AG10803 (cell line): ENCODE measurements at places on chromosomes 12 and 14.
A peak's percentile ranks its signal among the peaks of the same experiment; 100 is the strongest.

DNA sequence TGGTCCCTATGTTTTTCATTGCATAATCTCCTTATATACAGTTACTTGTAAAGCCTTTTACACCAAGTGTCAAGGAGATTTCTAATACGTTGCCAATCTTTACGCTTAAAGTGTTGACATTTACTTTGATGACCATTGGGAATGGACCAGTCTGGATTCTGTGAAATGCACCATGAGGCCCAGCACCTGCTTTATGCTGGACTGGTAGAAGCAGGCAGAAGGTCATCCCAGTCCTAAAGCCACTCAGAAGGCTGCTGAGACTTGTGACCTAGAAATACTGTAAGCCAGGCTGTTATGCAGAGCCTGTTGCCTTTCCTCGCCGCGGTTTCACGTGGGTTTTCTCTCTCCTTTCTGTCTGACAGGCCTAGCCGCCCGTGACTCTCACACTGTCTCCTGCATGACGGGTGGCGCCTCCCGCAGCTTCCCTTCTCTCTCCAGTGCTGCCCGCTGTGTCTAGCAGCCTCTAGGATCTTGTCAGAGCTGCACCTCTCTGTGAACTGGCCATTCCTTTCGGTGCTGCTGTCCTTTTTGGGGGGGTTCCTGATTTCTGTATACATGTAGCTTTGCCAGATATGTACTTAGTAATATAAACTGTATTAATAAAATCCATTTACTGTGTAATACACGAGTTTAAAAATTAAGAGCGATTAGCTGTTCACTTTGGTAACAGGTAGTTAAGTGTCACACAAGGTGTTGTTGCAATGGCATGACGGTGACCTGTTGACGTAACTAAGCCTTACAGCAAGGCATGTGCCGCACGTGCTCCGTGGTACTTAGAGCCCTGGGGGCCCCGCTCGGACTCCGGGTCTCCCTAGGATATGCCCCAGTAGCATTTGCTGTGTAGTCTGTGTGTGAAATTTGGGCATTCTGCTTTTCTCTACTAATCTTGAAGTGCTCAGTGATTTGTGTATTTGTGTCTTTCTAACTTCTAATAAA is 29.7 kb downstream of the XRCC3 start:
- DNase-seq = no peak

GRCh38 chr12:47410862-47411261 is 295.0 kb downstream of the RPAP3 start:
- no peak for DNase-seq

DNA sequence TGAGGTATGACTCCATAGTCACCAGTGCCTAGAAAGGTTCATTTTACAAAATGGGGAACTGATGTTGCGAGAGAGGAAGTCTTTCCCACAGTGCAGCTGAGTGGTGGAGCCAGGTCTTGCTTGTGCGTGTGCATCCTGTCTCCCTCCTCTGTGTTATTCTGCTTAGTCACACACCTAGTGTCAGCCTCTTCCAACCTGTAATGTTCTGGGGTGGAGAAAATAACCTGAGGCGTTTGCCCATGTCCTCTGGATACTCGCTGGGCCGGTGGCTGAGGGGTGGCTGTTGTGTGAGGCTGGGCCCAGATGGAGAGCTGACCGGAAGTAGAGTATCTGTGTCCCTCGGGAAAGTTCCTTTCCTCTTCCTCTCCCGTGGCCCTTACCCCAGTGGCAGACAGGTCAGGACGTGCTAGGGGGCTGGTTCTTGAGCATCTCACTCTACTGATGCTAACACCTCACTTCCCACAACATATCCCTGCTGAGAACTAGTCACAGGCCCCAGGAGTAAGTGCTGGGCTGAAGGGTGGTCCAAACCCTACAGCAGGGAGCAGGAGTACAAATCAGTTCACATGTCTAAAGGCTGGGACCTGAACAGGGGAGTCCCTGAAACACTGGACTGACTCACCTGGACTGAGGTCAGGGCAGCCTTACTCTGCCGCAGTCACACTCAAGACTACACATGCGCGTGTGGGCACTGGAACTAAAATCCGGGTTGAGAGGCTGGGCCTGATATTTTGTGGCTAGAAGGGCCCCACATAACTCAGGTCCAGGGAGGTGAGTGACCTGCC is 7.0 kb downstream of the MLF2 start:
- DNase-seq = no peak

DNA sequence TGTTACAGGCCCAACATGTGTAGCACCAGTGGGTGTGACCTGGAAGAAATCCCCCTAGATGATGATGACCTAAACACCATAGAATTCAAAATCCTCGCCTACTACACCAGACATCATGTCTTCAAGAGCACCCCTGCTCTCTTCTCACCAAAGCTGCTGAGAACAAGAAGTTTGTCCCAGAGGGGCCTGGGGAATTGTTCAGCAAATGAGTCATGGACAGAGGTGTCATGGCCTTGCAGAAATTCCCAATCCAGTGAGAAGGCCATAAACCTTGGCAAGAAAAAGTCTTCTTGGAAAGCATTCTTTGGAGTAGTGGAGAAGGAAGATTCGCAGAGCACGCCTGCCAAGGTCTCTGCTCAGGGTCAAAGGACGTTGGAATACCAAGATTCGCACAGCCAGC is 8.6 kb downstream of the BCL2L14 start:
- DNase-seq = peak; percentile 36

DNA sequence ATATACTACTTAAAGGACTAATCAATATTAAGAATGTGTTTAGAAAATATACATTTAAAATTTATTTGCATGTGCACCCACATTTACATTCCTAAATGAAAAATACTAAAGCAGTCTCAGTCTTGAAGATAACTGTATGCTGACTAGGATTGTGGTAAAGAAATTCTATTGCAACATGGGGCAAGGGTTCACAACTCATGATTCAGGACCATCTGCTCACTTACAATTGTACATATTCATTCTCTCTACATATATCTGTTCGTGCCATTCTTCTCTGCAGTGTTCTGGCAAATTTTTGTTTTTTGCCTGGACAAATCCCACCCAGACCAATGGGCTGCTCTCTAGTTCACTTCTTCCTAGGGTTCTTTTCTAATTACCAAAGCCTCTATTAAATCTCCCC is 417.2 kb upstream of the NOVA1 start:
- no peak for DNase-seq

DNA sequence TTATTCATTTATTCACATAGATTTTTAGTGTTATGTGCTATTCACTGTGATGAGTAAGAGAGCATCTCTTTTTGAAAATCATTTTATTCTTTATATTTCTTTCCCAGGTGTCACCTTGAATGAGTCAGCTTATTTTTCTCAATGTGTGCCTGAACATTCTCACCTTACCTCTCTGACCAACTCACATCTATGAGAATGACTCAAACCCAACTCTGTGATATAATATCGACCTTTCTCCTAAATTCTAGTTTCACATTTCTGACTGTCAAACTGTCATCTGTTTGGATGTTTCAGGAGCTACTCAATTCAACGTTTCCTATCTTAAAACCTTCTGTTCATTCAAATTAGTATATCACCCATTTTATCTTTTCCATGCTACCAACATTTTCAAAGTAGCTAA is 630.8 kb downstream of the RERGL start:
- DNase-seq = no peak

GRCh38 chr12:57213763-57214397 is 2.7 kb upstream of the NXPH4 start:
- DNase-seq = peak; percentile 41

DNA sequence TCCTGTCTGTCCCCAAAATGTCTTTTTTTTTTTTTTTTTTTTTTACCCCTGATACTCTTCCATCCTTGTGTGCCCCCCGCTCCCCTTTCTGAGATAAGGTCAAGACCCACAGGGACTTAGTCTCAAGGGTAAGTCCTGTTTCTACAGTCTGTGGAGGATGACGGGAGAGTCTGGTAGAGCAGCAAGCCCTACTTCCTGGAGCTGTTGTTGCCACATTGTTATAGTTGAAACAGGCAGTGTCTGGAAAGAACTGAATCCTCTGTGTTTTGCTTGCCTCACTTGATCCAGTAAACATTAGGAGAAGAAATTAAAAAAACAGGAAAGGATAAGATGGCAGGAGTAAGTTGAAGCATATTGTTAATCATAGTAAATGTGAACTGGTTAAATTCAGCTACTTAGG is 45.5 kb downstream of the ZNF664 start:
- no peak for DNase-seq

DNA sequence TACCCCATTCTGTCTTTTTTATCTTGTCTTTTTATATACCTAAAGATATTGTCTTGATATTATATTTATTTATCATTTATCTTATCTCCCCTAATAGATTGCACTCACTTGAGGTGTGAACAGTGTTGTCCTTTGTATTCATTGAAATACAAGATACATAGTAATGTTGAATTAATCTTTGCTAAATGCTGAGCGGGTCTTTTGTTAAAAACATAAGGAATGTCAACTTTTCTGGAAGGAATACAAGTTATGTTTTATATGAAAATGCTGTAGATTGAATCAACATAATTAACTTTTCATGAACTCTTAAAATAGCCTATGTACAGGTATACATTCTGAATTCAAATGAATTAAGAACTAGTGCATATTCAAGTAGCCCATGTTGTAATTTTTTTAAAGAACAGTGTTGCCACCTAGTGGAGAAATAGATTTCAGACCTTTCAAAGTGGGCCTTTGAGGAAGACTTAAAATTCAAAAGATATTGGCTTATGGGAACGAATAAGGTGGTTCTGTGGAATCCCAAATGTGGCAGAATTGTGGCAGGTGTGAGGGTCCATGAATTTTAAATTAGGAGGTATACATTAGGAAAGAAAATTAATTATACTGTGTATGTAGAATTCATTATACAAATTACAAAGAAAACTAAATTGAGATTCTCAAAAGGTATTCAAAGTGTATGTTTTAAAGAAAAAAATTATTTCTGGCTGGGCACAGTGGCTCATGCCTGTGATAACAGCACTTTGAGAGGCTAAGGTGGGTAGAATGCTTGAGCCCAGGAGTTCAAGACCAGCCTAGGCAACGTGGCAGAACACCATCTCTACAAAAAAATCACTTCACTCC is 19.1 kb downstream of the BBOF1 start:
- DNase-seq = peak; percentile 55

DNA sequence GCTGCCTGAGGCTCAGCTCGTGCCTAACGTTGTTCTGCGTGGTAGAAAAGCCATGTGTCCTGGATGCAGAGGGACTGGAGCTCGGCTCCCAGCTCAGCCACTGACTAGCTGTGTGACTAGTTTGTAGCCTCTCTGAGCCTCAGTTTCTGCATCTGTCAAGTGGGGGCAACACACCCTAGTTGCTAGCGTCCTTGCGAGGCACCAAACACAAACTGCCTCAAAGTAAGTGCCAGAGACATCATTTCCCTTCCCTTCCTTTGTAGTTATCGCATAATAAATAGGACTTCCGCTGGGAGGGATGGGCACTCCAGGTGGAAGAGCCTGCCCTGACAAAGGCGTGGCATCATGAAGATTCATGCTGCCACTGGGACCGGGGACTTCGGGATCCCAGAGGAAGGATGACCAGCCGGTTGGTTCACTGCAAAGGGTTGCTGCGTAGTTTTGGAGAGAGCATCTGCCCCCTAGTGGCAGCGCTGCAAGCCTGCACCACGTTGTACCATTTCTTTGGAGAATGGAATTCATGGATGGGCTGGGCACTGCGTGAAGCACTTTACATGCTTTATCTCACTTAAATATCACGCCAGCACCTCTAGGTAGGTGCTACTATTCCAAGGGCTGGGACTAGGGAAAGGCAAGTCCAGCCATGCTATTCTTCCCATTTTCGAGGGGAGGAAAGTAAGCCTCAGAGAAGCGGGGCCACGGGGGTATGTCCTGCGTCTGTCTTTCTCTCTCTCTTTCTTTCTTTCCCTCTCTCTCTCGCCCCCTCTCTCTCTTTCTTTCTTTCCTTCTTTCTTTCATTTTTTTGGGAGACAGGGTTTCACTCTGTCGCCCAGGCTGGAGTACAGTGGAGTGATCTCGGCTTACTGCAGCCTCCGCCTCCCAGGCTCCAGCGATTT is 4.6 kb downstream of the CCDC197 start:
- peak; percentile 68 for DNase-seq
